ENCODE measurements at places on chromosomes 3 and 15.

- DNase-seq = peak; percentile 90
Measured at GRCh38 chr15:51162865-51163762, 68.4 kb upstream of the TNFAIP8L3 start.

DNA sequence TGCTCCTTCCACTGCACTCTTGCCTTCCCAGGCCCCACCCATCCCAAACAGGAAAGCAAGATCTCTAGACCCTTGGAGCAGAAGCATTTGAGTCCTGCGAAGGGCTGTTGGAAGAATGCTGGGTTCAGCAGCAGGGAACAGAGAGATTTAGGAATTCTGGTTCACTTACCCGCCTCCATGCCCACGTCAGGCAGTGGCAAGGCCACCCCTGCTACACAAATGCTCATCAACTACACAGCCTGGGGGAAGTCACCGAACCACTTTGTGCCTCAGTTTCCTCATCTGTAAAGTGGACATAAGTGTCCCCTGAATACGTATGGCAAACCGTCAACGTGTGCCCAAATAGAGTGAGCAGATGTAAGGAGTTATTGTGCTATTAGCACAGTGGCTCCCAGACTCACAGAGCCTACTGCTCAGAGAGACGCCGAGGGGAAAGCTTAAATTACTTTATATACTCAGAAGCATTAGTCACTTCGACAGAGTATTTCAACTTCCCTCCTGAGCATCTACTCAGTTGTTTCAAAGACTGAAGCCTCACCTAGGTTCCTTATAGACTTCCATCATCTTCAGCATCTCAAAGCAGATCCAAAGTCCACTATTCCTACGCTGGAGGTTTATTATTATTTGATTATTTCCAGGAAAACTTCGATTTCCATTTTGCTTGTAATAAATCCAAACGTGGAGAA, 905 bp downstream of the HOMER2 start:
- no peak for DNase-seq

DNA sequence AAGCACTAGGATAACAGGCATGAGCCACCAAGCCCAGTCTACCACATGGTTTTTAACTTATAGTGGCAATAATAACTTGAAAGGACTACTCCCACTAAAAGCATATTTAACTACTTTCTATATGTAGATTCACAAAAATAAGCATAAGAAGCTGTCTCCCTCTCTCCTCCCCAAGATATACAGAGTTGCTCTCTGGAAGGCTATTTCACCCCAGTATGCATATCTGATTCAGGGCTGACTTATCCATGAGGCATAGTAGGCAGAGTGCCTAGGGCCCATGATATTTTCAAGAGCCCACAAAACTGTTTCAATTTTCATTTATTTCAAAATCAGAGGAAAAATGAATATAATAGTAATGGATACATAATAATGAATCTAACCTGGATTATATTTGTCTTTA, 20.5 kb downstream of the ATP8B4 start:
- DNase-seq = no peak

GRCh38 chr15:98160236-98160635, 199.7 kb downstream of the ARRDC4 start:
- no peak for DNase-seq

DNA sequence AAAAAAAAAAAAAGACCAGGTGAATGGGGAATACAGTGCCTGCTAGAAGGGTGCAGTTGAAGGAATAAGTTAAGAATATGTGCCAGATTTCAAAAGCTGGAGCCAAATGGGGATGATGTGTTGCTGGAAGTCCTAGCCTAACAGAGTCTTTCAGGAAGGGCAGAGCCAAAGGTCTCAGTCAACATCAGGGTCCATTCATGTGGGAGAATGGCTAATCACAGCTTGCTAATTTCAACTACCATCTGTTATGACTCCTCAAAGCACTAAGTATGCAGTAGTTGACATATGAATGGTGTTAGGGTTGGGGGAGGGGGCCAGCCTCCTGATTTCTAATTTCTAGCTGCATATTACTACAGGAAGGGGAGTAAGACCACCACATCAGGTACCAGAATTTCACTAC, 4.4 kb downstream of the ZBTB38 start:
- no peak for DNase-seq

GRCh38 chr3:57949785-57950615, 58.2 kb upstream of the FLNB start:
- DNase-seq = no peak

GRCh38 chr3:8966150-8966819, 3.0 kb upstream of the RAD18 start:
- DNase-seq = no peak

GRCh38 chr15:59237119-59237855, 30.6 kb downstream of the LDHAL6B start:
- no peak for DNase-seq

DNA sequence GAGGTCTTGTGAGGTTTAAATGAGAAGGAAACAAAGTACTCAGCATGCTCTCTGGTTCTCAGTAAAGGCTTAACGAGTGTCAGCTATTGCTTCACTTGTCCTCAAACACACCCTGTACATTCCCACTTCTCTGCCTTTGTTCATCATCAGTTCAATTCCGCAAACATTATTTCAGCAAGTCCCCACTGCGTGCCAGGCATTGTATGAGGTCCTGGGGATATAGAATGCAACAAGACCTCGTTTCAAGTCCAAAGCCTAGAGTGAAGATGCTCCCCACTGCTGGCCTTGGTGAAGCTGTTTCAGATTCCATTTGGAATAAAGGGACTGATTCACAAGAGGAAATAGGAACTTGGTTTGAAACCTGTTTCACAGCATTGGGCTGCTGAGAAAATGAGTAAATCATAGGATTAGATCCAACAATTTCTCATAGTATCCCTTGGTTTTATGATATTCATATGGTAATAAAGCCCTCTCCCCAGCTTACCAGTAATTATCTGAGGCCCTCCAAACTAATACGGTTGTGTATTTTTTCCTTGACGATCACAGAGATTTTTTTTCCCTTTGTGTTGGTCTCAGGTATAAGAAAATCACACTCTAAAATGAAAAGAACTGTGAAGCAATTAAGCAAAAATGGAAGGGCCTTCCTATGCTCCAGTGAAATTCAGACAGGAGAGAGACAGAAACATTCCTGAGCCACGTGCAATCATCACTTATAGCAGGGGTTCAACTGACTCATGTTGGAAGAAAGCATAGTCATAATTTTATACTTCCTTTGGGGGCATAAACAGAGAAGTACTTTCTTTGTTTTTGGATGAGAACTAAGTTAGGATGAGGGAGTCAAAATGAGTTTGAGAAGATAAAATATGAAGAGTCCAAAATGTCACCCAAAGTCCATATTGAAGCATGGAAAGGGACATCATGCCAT, 258.6 kb downstream of the RORA start:
- DNase-seq = no peak

- DNase-seq = no peak
Measured at GRCh38 chr3:101146946-101147345, 153.7 kb upstream of the ABI3BP start.

DNA sequence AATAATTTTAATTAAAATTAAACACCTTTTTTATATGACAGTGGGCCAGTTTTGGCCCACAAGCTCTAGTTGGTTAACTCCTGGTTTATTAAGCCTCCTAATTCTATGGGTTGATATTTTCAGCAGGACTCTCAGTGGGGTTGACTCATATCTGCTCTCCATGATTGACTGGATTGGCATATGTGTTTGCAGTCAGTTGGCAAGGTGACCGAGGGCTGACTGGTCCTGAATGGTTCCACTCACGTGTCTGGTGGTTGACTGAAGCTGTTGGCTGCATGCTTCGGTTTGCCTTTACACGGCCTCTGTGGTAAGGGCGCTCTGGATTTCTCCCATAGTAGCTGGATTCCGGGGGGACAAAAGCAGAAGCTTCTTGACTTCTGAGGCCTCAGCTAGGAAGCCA, 65.3 kb upstream of the ZNF280D start:
- DNase-seq = no peak

GRCh38 chr15:79868554-79868953, 28.3 kb downstream of the MTHFS start:
- DNase-seq = no peak

DNA sequence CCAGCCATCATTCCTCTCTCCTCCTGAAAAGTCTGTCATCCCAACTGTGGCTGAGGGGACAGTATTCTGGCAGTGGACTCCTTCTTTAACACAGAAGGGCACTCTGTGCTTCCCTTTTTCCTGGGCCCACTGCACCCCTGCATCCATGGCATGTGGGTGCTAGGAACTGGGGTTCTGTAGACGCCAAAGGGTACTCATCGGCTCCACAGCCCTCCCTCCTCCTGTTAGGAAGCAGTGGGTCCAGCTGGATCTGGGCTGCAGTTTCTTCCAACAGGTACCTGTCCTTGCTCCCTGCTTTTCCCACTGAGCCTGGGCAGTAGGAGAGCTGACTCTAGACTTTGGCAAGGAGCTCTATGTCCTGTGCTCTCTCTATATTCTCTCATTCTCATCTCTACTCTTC, 6.4 kb upstream of the MANF start:
- no peak for DNase-seq

- no peak for DNase-seq
Measured at GRCh38 chr3:16313886-16314645, 49.1 kb downstream of the OXNAD1 start.

DNA sequence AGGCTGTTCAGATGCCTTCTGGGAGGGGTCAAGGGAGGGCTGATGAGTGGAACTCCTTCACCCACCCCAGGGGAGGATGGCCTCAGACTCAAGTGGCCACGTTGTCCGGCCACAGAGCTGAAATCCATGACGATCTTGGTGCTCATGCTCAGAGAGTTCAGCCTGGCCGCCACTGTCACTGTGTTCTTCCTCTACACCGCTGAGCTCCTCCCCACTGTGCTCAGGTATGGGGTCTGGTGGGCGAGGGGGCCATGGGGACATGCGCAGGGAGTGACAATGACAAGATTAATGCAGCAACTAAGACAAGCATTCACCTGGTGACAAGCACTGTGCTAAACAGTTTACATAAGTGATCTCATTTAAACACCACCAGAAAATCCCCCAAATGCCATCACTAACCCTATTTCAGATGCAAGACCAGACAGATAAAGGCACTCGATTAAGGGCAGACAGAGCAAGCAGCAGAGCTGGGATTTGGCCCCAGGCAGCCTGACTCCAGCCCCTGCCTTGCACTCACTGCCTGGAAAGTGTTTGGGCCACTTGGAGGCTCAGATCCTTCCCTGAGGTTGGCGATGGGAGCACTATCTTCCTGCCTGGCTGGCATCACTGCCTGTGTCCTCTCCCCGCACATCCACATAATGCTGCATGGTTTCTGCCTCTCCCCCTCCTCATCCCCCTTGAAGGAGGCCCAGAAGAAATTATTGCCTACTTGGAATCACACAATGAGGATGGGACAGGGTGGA, 30.9 kb upstream of the XYLB start:
- no peak for DNase-seq

- no peak for DNase-seq
Measured at GRCh38 chr3:113070681-113071113, 79.9 kb downstream of the GTPBP8 start.

GRCh38 chr15:55017635-55018034, 179.1 kb downstream of the RSL24D1 start:
- no peak for DNase-seq

DNA sequence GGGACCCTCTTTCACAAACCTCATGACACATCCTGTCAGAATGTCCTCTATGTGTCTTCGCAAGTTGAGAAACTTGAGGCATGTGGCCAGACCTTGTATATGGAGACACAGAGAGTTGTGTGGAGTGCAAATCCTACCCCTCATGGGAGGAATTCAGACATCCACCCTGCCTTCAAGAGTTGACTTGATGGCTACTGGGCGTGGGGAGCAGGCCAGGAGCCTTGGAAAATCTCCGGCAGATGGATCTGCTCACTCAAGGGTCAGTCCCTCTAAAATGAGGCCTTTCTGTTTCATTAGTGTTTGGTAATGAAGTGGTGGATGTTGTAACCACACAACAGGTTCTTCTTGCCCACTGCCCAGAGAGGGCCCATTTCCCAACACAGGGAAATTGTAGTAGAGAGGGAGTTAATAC, 79.0 kb downstream of the ASB7 start:
- no peak for DNase-seq

GRCh38 chr3:50333744-50334328, 5.8 kb upstream of the TUSC2 start:
- no peak for DNase-seq

DNA sequence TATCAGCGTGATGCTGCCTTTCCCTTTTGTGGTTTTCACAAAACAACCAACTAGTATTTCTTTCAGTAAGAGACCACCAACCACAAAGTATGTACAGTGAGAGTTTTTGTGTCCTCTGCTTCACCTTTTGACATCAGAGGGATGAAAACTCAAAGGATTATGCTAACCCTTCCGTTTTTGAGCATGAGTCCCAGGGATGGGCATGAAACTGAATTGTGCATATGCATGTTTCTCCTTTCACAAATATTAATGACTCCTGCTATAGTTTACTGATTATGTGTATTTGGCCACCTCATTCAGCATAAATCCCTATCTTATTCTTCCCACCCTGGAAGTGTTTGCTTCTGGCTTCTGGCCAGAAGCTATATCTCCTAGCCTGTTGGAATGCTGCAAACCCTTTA, 59.2 kb downstream of the RSRC1 start:
- DNase-seq = no peak

DNA sequence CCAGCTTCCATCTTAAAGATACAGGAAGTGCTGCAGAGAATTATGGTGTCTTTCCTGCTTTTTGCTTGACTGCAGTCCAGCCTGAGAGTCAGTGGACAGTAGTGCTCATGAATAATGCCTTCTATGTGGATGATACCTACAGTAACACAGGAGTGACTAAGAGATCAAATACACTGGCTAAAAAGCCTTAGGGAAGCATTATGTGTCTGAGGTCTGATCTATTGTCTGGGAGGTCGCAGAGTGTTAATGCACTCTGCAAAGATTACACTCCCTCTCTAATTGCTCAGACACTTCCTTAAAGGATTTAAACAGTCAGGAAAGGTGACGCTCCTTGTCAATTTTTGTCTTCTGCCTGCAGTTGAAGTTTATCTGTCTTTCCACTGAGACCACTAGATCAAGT, 183.6 kb downstream of the MCTP2 start:
- DNase-seq = no peak

DNA sequence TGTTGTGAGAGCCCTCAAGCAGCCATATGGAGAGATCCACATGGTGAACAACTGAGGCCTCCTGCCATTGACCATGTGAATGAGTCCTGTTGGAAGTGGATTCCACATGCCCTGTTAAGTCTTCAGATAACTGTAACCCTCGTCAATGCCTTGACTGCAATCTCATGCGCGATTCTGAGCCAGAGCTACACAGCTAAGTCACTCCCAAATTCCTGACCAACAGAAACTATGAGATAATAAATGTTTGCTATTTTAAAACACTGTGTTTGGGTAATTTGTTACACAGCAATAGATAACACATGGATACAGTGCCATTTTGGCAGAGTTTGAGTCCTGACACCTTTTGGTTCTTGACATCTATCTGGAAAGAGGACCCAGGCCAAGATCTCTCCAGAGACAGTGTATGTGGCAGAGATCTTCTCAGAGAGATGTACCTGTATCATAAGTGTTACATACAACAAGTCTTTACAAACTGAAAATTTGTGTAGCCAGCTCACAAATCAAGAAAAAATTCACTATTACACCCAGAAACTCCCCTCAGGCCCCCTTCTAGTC, 34.5 kb upstream of the BNC1 start:
- DNase-seq = no peak

All from pons (tissue), 1 donor.